ENCODE measurements at places on chromosomes 16 and 17.
A peak's percentile ranks its signal among the peaks of the same experiment; 100 is the strongest.

DNA sequence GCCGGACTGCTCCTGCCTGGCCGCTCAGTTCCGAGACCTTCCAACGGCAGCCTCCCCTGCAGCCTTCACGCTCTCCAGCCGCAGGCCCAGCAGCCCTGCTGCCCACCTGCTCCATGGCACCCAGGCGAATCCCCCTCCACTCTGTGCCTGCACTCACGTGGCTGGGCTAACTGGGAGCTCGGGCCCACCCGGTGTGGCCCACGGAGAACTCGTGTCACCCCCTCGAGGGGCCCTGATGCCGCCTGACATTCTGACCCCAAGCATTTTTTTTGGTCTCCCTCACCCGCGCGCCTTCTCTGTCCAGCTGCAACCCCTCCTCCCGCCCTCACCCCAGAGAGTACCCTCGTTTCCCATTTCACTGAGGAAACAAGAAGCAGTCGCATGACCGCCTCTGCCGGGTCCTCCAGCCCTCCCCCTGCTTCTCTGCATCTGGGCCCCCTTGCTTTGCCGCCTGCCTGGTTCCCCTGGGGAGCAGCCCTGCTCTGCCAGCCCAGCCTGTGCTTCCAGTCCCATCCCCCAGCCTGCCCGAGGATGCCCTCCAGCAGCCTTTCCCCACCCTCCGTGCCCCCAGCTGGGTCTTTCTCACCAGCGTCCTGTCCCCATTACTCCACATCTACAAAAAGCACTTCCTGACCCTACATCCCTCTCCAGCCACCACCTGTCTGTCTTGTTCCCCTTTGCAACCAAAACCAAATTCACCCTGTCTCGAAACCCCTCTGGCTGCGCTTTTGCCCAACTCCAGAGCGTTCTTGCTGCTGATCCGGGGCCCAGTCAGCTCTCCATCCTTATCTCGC is 146.4 kb upstream of the CHMP6 start:
- no peak for DNase-seq

DNA sequence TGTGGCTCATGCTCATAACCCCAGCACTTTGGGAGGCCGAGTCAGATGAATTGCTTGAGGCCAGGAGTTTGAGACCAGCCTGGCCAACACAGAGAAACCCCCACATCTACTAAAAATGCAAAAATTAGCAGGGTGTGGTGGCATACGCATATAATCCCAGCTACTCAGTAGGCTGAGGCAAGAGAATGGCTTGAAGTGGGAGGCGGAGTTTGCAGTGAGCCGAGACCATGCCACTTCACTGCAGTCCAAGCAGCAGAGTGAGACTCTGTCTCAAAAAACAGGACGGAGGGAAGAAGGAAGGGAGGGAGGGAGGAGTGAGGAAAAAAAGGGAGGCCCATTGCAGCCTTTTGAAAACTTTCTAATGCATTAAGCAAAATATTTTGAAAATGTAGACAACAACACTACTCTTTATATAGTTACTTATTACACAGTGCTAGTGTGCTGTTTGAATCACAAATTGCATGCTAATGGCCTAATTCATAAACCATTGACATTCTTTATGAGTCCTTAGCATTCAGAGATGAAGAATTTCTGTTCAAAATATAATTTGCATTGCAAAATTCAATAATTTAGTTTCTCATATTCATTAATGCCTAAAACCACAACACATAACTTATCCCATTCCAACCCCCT is 59.4 kb downstream of the TMEM114 start:
- DNase-seq, result no peak

DNA sequence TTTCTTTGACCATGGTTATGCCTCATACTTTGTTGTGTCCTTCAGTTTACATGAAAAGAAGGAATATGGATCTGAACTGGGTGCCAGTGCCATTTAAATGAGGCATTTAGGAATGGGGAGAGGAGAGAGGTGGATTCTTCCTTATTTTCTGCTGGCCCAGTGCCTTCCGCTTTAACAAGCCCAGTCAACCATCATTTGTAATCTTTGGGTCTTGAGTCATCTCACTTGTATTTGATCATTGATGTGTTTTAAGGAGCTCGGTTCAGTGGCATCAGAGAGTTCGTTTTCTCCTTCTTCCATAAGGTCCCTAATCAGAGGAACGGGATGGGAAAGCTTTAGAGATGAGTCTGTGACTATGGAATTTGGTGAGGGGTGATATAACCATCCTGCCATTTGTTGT is 334.9 kb downstream of the WWOX start:
- DNase-seq, result no peak

- no peak for DNase-seq
Observed at GRCh38 chr16:22163806-22164205, 1.5 kb downstream of the SDR42E2 start.

DNA sequence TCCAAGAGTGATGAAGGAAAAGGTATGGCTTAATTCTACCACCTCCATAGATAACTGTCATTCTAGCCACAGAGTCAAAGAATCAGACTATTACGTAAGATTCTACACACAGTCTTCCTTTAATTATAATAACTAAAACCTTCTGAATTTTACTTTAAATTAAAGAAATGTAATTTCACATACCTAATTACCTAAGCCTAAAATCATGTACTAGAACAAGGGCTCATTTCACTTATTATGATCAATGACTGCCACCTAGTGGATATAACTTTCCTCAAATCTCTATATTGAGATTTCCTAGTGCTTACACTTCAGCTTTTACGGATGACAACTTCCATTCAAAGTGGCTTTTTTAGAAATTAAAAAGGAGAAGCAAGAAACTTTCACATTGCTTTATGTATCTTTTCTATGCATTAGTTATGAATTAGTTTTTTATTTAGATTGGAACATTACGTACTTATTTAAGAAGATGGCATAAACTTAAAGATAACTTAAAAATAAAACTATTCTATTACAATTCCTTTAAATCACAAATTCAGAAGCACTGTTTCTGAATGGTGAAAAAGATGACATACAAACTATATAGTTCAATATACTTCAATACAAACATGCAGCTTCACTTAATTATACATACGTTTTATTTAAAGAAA is 18.2 kb upstream of the ABCA10 start:
- DNase-seq, result no peak

DNA sequence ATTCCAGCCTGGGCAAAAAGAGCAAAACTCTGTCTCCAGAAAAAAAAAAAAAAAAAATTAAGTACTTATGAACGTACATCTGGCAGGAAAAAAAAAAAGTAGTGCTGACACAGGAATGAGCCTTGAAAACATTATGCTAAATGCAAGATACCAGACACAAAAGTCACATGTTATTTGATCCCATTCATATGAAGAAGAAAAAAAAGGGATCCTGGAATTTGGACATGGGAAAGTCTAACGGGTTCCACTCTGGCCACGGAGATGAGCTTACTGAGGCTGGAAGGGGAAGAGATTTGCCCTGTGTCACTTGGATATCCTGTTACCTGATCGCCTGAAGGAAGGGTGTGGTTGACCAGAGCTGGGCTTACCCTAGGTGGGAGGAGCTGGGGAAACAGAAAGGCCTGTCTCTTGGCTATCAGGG is 251.9 kb downstream of the PARN start:
- peak; percentile 60 for DNase-seq

GRCh38 chr17:65037157-65037556 is 19.4 kb downstream of the GNA13 start:
- DNase-seq, result no peak

DNA sequence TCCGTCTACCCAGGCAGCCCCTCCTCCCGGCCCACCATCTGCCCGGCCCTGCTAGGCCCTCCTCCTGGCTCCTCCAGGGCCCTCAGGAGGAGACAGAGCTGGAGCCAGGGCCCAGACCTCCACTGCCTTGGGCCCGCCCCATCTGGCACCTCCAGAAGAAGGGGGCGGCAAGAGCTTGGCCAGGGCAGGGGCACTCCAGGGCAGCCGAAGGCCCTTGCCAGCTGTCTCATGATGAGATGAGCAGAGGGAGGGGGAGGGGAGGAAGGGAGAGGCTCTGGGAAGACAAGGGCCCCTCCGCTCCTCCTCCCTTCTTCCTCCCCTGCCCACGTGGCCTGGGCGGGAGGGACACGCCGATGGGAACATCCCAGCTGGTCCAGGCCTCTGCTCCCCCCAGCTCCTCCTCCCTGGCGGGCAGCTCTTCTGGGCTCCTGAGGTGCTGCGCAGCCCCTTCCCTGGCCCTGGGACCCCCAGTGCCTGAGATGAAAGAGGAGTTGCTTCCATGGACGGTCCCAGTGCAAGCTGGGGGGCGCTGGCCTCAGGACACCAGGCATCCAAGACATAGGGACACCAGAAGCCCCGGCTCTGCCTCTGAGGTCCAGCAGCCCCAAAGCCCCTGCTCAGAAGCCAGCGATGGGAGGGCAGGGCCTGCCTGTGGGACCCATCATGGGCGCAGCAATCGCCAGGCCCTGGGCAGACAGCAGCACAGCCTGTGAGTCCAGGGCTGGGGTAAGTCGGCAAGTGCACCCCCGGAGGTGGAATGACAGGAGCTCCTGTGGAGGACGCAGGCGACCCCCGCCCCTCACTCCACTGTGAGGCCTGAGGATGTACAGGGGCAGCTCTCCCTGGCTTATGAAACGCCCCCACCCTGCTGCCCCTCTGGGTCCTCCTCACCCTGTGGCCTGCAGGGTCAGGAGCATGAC is 23.6 kb upstream of the ENPP7 start:
- DNase-seq, result no peak

GRCh38 chr16:88554711-88555264 is 15.4 kb upstream of the ZC3H18 start:
- no peak for DNase-seq

DNA sequence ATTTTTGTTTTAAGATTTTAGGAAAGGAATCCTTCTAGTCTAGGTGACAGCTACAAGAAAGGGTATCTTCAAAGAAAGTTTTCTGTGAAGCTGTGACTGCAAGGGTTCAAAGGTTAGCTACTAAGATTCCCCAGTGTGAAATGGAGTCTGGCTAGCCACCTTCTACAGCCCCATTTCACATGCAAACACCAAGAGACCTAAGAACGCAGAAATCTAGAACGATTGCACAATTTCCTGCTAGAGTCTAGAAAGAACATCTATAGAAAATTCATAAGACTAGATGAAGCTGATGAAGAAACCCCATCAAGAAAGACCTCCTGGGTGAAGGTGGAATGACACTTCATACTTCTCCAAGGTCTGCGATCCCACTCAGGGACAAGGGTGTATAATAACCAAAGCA is 77.1 kb downstream of the STX8 start:
- DNase-seq, result no peak

GRCh38 chr17:4537451-4538235 is 17.5 kb downstream of the MYBBP1A start:
- DNase-seq, result no peak

DNA sequence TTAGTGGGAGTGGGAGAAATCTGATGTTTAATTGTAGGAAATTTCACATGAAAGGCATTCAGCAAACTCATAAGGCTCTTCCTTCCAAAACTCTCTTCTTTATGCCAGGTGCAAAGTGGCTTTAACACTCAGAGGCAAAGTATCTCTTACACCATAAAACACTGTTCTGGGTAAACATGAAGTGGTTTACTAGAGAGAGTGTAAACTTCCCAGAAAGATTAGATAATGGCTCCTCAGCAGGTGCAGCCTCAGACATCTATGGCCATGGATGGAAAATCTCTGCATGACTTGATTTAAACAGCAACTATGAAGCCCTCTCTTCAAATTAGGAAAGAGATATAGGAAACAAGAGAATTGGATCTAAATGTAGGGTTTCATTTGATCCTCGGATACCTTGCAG is 583.1 kb upstream of the SALL1 start:
- DNase-seq, result no peak

- no peak for DNase-seq
Observed at GRCh38 chr17:21295036-21295952, 10.8 kb downstream of the MAP2K3 start.

- DNase-seq, result no peak
Observed at GRCh38 chr17:73325527-73325842, 13.7 kb upstream of the CDC42EP4 start.

- DNase-seq, result no peak
Observed at GRCh38 chr16:80045861-80046260, 445.3 kb upstream of the MAF start.

DNA sequence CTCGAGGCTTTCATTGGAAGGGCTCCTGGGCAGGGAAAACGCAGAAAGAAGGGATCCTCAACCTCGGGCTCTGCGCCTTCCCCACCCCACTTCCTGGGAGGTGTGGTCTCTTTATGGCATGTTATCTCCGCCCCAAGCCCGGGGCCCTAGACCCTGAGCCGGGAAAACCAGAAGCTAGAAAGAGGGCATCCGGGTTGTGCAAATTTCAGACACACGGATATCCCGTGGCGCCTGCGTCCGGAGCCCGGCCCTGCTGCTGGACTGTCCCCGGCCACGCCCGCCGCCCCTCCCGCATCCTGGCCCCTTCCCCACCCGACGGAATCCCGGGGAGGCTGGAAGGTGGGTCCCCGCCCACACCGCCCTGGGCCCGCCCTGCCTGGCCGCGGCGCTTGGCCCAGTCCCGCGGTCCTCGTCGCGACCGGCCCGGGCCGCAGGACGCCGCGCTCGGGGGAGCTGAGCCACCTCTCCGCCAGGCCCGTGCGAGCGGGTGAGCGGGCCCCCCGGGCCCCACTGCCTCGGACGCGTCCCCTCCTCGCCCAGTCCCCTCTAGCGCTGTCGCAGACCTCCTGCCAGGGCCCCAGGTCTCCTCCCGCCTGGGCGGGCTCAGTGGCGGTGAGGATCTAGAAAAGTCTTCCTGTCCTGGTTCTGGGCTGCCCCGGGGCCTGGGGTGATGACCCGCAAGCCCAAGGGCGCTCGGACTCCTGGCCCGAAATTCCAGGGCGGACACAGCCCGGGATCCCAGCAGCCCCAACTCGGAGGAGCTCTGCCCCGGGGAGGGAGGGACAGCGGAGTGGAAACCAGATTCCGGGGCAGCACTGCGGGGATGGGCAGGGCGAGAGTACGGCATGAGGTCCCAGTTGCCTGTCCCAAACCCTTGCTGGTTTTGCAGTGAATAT is at the start of gene SLC16A5:
Gene SLC16A5, plus strand, starts transcription at position 397 of the 896 bp plus-strand sequence. CDS start 5,683 bp downstream, outside the sequence.
- no peak for DNase-seq

DNA sequence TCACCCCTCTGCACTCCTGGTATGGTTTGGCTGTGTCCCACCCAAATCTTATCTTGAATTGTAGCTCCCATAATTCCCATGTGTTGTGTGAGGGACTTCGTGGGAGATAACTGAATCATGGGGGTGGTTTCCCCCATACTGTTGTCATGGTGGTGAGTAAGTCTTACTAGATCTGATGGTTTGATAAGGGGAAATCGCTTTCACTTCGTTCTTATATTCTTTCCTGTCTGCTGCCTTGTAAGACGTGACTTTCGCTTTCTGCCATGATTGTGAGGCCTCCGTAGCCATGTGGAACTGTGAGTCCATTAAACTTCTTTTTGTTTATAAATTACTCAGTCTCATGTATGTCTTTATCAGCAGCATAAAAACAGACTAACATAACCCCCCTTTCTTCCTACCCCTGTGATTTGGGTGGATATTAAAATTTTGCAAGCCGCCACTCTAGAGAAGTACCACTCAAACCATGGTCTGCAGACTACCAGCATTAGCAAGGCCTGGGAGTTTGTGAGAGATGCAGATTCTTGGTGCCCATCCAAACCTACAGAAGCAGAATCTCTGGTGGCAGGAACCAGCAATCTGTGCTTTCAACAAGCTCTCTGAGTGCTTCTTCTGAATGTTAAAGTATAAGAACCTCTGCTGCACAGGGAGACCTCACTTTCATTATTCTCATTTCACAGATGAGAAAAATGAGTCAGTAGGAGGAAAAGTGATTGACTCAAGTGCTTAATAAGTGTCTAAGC is 999.5 kb upstream of the EEF2KMT start:
- no peak for DNase-seq
